Activated CD8-positive, alpha-beta memory T cell treated with anti-CD3 and anti-CD28 coated beads for 1 hour (primary cell): ENCODE measurements at places on chromosomes 7 and 10.
A peak's percentile ranks its signal among the peaks of the same experiment; 100 is the strongest.

DNA sequence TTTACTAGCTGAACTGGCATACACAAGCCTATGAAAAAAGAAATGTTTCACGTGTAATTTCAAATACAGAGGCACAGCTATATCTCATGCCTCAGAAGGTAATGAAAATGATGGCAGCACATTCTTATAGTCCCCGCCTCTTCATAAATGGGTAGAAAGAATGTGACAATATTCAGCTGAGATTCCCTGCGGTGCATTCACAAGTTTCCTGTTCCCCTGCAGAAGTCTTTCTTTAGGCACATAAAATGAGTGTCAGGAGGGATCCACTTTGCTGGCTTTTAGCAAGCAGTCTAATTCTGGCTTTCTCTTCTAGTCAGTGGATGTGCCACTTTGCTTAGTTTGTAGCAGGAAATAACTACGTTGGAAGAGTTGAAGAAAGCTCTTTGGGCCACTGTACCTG lies 56.1 kb downstream of the DGKB start:
- no peak for DNase-seq

DNA sequence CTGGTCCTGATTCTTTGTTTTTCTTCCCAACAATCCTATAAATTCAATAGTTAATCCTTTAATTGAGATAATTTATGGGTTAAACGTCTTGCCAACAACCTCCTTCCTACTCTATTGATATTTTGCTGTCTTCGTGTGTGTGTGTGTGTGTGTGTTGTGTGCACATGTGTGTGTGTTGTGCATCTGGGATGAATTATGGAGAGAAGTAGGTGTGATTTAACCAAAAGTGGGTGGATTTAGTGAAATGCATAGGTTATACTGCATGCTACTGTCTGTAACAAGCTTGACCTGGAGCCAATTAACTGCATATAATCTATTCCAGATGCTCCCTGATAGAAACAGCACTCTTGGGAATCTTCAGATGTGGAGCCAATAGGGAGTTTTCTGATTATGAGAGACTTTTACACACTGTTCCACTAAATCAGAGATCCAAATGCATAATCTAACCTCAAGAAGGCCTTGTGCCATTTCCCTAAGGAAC lies 61.2 kb downstream of the SEMA3D start:
- DNase-seq, result no peak

- DNase-seq, result no peak
Measured at GRCh38 chr7:899806-900205, 23.5 kb downstream of the GET4 start.

- DNase-seq, result no peak
Measured at GRCh38 chr7:127320974-127321373, 68.2 kb upstream of the GRM8 start.

DNA sequence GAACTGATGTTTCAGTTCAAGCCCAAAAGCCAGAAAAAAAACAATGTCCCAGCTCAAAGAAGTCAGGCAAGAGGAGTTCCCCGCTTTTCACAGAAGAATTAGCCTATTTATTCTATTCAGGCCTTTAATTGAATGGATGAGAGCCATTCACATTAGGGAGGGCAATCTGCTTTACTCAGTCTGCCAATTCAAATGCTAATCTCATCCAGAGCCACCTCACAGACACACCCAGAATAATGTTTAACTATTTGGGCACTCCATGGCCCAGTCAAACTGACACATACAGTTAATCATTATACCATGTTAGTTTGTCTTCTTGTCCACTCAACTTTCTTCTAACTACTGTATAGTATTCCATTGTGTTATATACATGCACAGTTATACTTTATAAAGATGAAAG lies 2.6 kb upstream of the NPSR1 start:
- DNase-seq, result no peak

DNA sequence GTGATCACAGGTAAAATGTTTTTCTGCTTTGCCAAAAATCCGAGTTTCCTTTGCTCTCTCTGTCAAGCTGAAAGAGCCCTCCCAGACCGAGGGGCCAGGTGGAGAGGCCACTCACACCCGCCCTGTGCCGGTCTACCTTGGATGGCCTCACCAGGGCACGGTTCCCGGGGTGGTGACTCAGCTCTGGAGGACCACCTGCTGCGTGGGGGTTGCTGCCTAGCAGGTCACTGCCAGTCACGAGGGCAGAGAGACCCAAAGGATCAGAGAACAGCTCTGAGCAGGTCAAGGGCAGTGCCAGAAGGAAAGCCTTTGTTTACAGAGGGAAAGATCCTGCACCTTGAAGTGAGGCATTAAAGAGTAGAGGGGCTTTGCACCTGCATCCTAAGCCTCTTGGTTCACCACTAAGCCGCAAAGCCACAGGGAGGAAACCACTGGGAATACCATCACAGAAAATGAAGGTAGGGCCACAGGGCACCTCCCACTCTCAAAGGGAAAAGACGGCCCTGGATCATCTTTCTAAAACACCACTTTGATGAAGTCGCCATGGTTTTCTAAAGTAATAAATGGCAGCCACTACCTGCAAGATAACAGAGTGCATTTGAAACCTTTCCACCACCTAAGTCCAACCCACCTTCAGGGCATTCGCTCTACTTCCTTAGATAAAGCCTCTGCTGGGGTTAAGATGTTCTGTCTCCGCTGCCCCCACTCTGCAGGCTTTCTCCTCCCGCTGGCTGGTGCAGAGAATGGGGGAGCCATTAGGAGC lies 160.3 kb upstream of the KLF14 start:
- no peak for DNase-seq

GRCh38 chr7:130481898-130482297 lies 10.0 kb upstream of the MEST start:
- no peak for DNase-seq

- DNase-seq, result no peak
Measured at GRCh38 chr10:88116971-88117626, 253.7 kb downstream of the PTEN start.

DNA sequence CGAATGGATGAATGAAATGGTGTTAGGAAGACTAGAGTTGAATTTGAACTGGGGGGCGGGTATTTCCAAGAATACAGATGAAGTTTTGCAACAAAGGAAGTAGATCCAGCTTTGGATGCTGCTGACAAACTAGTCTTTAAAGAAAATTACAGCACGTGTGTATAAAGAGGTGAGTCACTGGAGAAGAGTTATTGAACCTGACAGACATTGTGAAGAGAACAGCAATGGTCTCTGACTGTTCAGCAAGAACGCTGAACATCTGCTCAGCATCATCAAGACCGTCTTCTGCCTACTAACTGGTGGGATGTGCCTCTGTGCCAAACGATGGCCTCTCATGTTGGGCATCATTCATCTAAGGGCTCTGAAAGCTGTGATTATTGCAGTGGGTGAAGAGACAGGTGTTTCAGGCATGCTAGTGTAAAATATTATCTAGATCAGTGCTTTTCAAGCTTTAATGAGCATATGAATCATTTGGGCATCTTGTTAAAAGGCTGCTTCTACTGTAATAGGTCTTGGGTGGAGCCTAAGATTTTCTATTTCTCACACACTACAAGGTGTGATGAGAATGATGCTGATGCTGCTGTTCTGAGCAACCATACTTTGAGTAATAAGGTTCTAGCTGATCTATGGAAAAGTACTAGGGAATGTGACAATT lies 291.3 kb downstream of the PTEN start:
- DNase-seq, result no peak

GRCh38 chr10:126913316-126913715 lies 8.1 kb downstream of the DOCK1 start:
- no peak for DNase-seq

GRCh38 chr10:114881417-114881816 lies 56.6 kb upstream of the TRUB1 start:
- no peak for DNase-seq

GRCh38 chr10:9885761-9886160 lies 1131.9 kb upstream of the CELF2 start:
- no peak for DNase-seq

- DNase-seq, result no peak
Measured at GRCh38 chr10:127197154-127197432, 702 bp upstream of the INSYN2A start.

DNA sequence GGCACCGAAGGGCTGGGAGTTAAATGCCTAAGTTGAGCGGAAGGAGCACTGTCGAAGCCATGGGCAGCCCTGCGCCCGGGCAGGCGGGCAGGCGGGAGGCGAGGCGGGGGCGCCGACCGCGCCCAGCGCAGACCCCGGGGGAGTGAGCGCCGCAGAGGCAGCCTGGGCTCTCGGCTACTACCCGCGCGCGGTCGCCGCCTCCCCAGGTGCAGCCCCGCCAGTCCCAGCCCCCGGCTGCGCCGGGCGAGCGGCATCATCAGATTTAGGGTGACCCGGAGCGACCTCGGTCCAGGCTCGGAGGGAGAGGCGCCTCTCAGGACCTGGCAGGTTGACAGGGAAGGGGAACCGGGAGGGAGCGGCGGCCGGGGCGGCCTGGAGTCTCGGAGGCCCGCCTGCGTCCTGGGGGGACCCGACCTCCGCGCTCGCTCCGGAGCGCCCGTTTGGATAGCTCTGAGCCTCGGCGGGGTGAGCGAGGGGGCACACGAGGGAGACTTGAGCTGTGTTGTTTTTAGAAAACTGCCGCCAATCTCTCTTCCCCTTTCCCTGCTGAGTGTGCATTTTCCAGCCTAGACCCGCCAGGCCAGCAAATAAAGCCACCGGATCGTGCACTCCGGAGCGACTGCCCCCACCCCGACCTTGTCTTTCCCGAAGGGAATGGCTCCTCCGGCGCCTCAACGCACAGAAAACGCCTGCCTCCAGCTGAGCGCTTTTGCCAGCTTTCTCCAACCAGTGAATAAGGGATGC lies 2.3 kb upstream of the NRP1 start:
- DNase-seq, result no peak

DNA sequence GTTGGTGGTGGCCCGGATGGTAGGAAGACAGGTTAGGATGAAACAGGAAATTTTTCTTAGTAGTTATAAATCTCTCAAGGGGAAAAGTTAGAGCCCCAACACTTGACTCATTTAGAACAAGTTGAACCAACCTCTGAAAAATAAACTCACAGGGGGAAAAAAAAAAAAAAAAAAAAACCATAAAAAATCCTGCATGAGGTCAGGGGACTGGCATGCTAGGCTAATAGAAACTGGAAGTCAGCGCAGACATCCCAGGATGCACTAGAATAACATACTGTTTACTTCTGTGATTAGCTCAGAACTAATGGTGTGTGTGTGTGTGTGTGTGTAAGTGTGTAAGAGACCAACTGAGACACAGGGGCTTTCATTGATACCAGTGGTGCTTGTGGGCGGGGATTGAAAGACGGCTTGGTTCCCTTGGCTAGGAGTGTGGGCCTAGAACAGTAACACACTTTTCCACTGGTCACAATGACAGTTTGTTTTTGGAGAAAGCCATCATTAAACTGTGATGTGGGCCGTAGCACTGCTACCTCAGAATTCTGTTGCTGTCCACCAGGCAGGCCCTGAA lies 491.6 kb upstream of the GALNT17 start:
- DNase-seq, result no peak

- DNase-seq, result no peak
Measured at GRCh38 chr7:105487579-105488571, 34.2 kb downstream of the PUS7 start.

GRCh38 chr10:90847436-90847835 lies 10.4 kb downstream of the HTR7 start:
- no peak for DNase-seq

DNA sequence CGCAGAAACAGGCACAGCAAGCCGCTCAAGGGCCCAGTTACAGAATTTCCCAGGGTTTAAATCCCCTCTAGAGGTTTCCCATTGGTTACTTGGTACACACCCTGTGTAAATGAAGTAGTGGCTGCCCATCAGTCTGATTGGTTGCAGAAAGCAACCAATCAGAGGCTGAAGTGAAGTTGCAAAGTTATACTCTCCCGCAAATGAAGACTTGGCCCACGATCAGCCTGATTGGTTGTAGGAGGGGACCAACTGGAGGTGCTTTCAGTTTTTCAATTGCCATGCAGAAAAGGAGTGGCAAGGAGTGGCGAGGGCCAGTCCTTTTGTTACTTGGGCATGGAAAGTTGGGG lies 909.2 kb upstream of the AUTS2 start:
- DNase-seq, result no peak

DNA sequence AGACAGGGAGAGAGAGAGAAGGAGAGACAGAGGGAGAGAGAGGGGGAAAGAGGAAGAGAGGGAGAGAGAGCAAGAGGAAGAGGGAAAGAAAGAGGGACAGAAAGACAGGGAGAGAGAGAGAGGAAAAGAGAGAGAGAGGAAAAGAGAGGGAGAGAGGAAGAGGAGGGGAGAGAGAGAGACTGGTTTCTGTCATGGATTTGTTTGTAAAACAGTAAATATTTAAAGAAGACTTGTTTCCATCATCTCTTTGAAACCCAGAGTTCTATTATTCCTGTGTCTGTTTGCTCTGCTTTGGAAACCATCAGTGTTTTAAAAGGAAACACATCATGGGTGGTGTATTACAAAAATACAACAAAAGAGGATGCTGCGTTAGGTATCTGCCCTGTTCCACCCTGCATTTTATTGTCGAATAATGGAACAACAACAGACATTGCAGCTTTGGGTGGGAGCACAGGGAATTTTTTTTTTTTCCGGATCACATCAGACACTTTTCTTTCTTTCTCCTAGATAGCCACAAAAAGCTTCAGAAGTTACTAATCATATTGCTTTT lies 150.7 kb upstream of the RSU1 start:
- DNase-seq, result no peak

GRCh38 chr10:102523250-102524029 lies 19.7 kb downstream of the SUFU start:
- DNase-seq, result no peak

GRCh38 chr10:132527339-132528063 lies 10.1 kb upstream of the INPP5A start:
- no peak for DNase-seq

GRCh38 chr10:71001470-71001869 lies 113.1 kb upstream of the PCBD1 start:
- no peak for DNase-seq

DNA sequence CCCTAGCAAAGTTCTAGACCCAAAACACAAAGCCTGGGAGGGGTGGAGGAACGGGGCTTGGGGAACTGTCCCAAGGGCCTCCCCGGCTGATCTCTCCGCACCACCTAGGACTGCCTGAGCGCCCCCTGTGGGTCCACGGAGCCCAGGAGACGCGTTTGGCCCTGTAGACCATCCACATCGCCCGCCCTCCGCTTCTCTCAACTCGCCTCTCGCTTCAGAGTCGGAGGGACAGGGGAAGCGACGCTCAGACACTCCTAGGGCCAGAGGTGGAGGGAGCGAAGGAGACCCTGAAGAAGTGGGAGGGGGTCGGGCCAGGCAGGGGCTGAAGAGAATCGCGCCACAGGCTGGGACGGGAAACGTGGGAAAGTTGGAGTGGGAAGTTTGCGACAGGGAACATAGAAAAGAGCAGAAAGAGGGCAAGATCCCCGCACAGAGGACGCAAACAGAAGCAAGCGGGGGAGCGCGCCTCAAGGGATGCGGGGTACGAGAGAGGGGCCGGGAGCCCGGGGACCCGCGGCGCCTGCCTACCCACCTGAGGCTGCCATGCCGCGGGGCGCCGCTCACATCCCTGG lies 378 bp downstream of the PIK3AP1 start:
- peak; percentile 43 for DNase-seq

DNA sequence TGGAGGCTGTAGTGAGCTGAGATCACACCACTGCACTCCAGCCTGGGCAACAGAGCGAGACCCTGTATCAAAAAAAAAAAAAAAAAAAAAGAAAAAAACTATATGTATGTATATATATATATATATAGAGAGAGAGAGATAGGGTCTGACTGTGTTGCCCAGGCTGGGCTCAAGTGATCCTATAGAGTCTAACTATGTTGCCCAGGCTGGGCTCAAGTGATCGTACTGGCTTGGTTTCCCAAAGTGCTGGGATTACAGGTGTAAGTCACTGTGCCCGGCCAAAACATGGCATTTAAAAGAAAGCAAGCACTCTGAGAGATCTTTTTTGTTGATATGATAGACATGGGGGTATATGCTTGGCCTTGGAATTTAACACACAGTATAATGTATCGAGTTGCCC lies 20.0 kb downstream of the CYP17A1 start:
- no peak for DNase-seq

GRCh38 chr7:51007551-51008505 lies 225.1 kb upstream of the GRB10 start:
- no peak for DNase-seq
